ENCODE measurements at places on chromosomes 5 and 9.

DNA sequence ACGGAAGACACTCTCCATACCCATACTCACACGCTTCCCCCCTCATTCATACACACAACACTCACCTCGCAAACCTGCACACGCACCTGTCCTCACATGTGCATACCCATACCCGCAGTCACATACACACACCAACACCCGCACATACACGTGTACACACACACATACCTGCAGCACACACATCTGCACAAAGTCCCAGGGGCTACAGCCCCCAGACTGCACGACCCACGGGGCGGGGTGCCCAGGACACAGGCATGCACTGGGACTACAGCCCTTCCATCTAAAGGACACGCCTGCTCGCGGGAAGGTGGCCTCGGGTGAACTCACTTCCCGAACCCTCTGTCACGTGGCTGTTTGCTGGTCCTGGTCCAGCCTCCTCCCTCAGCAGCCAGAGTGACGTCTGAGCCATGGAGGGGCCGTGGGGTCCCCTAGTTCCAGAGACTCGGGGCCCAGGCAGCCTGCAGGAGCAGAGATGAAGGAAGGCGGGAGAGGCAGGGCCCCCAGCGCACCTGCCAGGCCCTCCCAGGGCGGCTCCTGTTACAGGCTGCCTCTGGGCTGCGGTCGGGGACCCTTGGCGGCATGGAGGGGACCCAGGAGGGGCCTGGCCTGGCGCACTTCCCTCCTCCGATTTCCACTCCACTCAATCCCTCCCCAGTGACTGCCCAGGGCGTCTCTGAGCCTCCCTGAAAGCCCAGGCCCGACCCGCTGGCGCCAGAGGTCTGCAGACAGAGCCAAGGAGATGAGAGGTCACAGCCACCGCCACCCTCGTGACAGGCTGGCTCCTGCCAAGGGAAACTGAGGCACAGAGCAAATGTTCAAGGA is 8.1 kb downstream of the SLC12A7 start:
- DNase-seq, result peak; percentile 72

GRCh38 chr5:179698935-179699615 is at the start of gene CANX:
Gene CANX (plus strand): TSS chr5:179698967. CDS start chr5:179705682, 6,715 bp downstream.
- DNase-seq, result no peak

DNA sequence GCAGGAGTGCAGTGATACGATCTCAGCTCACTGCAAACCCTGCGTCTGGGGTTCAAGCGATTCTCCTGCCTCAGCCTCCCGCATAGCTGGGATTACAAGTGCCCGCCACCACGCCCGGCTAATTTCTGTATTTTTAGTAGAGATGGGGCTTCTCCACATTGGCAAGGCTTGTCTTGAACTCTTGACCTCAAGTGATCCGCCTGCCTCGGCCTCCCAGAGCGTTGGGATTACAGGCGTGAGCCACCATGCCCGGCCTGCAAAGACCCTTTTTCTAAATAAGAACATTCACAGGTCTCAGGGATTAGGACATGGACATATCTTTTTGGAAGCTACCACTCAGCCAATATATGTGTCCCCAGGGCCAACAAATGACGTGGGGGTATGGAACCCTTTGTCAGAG is 49.6 kb upstream of the GFPT2 start:
- no peak for DNase-seq

GRCh38 chr9:14350754-14351153 is 36.8 kb upstream of the NFIB start:
- DNase-seq, result no peak

- DNase-seq, result no peak
Observed at GRCh38 chr5:80852331-80853245, 107.6 kb upstream of the RASGRF2 start.

DNA sequence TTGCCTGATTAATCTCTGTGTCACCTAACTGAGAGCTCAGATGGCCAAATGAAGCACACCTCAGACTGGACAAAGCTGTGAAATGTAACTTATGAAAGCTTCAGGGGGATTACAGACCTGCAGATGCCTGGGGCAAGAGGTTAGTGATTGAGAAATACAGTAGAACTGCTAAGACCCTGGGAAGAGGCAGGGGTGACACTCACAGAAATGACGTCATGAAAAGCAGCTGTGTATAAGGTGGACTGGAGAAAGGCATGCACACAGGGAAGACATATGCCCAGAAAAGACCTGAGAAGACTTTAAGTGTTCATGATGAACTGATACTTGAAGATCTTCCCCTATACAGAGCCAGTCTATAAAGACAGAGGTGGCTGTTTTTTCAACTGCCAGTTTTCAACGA is 49.3 kb upstream of the SPTLC1 start:
- no peak for DNase-seq

DNA sequence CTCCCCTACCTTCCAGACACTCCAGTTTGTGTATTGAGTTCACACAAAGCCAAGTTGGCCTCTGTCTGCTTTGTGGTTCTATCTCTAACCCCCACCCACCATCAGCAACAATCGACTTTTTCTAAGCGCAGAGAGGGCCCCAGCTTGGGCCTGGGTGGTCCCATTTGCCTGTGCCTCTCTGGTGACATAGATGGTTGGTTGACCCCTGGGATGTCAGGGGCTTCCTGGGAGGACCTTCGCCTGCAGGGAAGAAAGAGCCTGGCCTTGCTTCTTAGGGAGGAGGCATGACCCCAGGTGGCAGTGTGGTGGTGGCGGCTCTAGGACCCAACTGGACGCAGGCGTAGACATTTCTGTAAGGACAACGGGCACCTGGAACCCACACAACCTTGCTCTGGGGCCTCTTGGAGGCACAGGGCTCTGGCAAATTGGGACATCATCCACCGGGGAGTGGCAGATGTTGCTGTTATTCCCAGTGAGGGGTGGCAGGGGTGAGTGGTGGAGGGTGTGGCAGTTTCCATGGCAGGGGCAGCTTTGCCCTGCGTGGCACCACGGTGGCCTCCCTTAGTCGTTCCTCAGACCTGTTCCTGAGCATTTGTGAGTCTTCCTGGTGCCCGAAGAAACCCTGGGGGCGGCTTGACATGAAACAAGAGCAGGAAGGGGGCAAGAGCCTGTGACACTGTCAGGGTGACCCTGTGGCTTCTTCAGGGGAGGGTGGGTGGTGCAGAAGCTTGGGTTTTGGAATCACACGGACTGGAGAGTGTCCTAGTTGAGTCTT is 171.0 kb upstream of the IER5L start:
- no peak for DNase-seq

DNA sequence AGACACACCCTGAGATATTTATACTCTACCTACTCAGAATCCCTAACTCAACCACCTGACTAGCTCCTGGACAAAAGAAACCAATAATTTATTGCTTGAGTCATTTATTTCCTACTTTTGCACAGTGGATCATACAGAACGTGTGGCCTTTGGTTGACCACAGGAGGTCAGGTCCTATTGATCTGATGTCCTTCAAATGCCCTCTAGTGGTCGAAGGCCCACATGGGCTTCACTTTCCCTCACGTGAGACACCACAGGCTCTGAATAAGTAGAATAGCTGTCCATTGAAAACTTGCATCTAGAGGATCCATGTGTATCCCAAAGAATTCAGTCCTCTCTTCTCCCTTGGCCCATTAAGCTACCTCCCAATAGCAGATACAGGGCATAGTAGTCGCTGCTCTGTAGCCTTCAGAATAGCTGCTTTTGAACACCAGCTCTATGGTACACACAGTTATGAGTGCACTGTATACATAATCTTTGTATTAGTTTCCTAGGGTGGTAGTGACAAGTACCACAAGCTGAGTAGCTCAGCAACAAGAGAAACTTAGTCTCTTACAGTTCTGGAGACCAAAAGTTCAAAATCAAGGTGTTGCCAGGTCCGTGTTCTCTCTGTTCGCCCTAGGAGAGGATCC is 177.6 kb upstream of the SMARCA2 start:
- DNase-seq, result no peak

DNA sequence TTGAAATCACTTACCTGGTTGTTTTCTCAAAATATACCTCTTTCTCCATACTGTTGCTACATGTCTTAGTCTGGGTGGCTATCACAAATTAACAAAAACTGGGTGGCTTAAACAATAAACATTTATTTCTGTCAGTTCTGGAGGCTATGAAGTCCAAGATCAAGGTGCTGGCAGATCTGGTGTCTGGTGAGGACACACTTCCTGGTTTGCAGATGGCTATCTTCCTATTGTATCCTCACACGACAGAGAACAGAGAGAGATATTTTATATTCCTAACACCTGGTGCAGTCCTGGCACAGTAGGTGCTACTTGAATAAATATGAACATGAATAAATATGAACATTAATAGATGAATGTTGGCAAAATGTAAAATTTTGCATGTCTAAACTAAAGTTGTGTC is 164.3 kb upstream of the ACOT12 start:
- DNase-seq, result no peak

DNA sequence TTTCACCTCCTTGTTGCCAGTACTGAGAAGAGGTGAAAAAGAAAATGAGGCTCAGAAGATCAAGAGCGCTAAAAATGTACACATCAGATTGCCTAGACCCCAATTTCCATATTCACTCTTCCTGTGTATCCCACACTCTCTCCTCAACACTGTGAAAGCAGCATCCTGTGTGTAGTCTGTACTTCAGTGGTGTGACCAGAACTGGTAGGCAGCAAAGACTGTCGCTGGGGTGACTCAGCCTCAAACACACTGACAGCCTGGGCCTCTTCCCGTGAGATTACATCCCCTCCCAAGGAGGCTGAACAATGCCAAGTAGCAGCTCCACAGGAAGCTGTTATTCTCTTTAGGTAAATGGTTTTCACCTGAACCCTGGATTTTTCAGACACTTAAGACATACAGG is 135.5 kb downstream of the CCDC192 start:
- DNase-seq, result no peak

GRCh38 chr9:124007565-124008302 is 3.8 kb upstream of the LHX2 start:
- no peak for DNase-seq

DNA sequence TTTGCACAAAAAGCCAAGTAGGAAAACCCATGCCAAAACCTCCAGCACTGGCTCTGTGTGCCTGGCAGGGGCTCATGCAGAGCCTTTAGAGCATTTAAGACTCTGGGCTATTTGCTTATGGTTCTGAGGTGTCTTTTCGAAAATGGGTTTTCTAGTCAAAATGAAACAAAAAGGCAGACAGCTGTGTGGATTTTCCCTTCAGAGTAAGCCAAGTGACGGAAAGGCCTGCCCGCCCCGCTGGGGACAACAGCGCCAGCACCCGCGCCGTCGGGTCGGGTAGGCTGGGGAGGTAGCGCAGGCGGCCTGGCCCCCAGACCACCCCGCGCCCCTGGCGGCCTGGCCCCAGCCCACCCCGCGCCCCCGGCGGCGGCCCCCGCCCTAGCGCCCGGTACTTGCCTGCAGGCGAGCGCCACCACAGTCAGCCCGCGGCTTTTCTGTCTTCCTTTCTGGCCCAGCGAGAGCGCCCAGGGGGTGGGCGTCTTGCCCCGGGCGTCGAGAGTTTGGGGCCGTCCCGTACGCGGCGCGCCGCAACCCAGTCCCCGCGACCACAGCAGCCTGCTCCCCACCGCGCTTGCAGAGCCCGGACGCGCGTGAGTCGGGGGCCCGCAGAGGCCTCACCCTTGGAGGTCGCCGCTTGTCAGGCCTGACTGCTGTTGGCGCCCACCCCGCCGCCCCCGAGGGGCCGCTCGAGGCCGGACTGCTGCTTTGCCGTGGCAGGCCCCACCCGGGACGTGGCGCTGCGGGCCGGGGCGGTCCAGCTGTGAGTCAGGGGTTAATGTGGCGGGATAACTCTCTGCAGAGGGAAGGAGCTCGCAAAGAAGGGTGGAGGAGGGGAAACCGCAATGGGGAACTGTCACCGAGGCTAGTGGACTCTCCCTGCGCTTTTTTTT is at the start of gene TICAM2:
Gene TICAM2 (minus strand): TSS at position 779 of the 890 bp plus-strand sequence. CDS start 21,223 bp downstream, outside the sequence.
- DNase-seq, result peak; percentile 29

GRCh38 chr5:66795682-66796081 is 199.5 kb downstream of the MAST4 start:
- no peak for DNase-seq

- DNase-seq, result no peak
Observed at GRCh38 chr5:147098233-147098790, 136.5 kb upstream of the STK32A start.

DNA sequence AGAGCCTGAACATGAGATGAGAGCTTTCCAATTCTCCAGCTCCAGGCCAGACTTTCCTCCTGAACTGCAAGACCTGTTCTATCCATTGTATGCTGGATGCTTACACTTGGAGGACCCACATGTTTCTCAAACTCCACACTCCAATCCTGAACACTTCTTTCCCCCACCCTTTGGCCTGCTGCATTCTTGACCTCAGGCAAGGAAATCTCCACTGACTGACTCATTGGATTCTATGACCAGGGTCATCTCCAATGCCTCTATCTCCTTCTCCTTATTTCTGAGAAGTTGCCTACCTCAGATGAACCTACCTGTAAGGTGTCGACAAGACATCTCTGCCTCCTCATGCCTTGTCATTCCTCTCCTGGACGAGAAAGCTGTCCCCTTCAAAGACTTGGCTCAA is 153.6 kb downstream of the CRB2 start:
- no peak for DNase-seq

DNA sequence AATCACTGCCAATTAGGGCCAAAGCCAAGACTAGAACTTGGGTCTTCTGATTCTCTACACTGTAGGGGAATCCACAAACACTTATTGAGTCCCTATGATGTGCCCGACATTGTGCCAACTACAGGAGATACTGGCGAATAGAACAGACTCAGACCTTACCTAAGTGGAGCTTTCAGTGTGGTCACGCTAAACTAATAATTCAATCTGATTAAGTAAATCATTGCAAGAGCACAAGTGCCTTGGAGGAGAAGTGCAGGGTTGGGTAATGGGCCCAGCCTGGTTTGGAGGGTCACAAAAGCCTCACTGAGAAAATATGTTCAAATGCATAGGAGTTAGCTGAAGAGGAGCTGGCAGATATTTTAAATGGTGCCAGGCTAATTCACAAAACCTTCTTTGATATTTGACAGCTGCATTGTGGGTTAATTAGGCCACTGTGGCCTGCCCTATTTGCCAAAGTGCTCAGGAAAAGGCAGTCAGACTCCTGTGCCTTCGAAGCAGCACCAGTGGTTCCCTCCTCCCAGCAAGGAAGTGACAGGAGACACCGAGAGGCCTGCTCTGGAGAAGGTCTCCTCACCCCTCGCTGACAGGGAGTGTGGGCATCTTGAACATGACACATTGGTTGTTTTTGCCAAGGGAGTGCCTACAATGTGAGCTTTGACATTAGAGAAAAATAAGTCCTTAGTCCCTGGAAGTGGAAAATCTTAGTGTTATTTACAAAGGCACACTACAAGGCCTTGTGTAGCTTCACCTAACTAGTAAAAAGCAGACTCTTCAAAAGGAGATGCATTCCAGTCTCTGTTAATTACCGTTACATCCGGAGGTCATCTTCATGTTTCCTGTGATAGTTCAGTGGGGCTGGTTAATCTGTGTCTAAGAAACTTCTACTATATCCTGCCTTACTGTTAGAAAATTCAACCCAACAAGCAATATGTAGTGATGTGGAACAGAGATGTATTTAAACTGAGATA is 24.1 kb upstream of the TRAF1 start:
- DNase-seq, result no peak
